ENCODE measurements at places on chromosomes 3 and 15.

DNA sequence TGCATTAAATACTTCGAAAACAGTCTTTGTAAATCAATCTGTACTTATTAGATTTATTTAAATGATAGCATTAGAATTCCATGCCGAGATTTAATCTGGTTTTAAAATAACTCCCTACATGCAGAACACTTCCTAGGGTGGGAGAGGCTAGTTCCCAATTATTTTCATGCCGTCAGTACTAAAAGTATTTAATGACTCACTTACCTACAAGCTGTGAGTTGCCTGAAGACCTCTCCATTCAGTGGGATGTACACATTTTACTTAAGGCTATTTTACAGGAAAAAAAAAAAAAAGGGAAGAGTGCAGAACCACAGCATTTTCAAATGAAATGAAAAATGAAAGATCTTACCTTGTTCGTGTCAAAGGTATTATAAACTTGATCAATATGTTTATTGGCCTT lies 469 bp downstream of the GUCA1C start:
- no peak for DNase-seq

GRCh38 chr3:155435821-155436220 lies 142.3 kb upstream of the STRIT1 start:
- DNase-seq: no peak

GRCh38 chr3:43870120-43870519 lies 179.4 kb downstream of the ABHD5 start:
- DNase-seq: no peak

- DNase-seq: no peak
Observed at GRCh38 chr3:102224171-102224570, 210.6 kb upstream of the ZPLD1 start.

DNA sequence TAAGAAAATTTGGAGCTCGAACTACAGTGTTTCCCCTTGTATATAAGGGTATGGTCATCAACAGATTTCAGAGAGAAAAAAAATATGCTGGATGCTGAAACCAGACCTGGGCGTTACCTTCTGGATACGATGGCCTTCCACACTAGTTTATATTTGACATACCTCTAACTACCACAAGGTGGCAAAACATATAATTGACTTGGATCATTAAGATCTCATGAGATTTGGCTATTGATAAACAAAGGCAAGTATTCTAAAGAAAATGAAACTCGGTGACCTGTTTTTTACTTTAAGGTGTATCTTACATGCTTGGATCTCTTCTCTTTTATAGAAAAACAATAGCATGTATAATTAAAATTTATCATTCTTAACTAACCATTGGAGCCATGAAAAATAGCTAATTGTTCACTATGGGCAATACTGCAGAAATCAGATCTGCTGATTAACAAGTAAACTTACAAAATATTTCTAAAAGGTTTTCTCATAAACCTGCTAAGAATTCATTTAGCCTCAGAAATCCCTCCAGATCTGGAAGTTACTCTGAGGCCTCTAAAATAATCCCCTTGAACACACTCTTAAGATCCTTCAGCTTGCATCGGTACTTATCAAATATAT lies 300.6 kb upstream of the KCNH8 start:
- no peak for DNase-seq

DNA sequence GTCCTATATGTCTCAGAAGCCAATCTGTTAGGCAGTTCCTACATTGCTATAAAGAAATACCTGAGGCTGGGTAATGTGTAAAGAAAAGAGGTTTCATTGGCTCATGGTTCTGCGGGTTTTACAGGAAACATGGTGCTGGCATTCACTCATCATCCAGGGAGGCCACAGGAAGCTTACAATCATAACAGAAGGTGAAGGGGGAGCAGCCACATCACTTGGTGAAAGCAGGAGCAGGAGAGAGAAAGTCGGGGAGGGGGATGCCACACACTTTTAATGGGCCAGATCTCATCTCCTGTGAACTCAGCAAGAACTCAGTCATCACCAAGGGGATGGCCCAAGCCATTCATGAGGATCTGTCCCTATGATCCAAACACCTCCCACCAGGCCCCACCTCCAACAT lies 9.1 kb downstream of the SLC49A4 start:
- no peak for DNase-seq

- no peak for DNase-seq
Observed at GRCh38 chr3:34248352-34248751, 449.9 kb downstream of the PDCD6IP start.

DNA sequence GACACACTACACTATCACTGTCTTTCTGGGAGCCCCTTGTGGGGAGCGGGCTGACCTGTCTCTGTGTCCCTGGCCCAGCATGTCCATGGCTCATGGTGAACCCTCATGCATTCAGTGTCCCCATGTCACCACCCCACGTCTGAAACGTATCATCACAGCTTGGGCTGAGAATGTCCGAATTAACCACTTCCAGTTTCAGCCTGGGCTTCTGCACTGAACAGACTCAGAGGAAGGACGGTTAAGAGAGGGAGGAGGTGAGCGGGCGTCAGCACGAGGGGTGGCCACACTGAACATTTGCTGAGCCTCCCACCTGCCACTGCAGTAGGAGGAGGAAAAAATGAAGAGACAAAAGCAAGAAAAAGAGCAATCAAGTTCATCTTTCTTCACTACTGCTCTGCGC lies 30.5 kb downstream of the ATP2B2 start:
- no peak for DNase-seq

GRCh38 chr3:38314112-38314763 lies 32.1 kb downstream of the SLC22A14 start:
- no peak for DNase-seq

- DNase-seq: no peak
Observed at GRCh38 chr3:39287216-39288164, 7.7 kb upstream of the CX3CR1 start.

DNA sequence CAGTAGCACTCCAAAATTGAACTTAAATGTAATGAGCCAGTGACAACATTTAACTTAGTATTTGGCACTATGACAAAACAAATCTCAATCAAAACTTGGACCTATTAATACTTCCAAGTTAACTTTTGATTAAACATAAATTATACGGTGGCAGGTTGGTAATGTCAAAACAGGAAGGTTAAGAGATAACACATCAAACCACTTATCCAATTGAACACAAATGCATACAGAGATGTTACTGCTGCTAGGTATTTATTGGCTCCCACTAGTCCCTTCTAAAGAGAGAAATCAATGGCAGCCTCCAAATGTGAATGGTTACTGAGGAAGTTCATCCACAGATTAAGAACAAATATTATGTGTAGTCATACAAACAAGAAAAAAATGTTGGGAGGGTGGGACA lies 1.8 kb downstream of the GSK3B start:
- no peak for DNase-seq

DNA sequence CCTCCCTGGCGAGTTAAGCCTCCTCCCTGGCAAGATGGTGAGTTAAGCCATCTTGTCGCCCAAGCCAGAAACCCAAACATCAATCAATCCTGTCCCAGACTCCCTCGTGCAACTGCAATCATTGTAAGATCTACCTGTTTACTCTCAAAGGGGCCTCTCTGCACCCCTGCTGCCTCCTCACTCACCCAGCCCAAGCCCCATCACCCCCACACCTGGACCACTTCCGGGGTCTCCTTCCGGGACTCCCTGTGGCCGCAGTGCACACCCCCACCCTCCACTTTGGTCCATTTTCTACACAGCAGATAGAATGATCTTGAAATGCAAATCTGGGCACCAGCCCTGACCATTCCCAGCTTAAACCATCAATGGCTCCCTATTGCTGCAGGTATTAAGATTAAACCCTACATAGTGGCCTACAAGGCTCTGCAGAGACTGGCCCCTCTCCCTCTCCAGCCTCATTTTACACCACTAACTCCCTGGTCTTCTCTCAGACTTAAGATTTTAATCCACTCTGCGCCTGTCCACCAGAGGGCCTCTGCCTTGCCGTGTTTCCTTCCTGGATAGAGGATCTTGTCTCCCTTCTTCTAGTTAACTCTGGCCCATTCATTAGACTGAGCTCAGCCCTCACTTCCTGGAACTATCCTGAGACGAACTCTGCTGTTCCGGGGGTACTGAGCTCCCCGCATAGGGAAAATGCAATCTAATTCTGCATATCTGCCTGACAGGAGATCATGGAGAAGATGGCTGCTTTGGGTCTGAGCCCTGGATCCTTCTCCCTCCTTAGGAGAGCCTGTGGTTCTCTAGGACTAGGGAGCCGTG lies 41.9 kb upstream of the SLC6A1 start:
- no peak for DNase-seq

DNA sequence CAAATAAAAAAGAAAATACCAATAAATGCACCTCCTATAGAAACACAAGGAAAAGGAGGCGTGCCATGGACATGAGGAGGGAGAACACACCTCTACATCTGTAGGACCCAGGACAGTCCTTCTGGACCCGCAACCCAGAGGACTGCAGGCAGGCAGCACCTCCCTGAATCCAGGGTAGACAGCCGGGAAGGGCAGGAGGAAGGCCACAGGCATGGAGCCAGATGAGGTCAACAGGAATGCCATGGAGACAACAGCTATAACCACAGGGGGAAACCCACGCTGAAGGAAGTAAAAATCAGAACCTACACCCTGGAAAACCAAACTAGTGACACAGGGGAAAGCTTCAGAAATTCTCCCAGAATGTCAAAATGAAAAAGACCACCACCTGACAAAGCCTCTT lies 248.8 kb upstream of the NSMCE3 start:
- no peak for DNase-seq

GRCh38 chr3:194953291-194953690 lies 267.6 kb downstream of the FAM43A start:
- no peak for DNase-seq

DNA sequence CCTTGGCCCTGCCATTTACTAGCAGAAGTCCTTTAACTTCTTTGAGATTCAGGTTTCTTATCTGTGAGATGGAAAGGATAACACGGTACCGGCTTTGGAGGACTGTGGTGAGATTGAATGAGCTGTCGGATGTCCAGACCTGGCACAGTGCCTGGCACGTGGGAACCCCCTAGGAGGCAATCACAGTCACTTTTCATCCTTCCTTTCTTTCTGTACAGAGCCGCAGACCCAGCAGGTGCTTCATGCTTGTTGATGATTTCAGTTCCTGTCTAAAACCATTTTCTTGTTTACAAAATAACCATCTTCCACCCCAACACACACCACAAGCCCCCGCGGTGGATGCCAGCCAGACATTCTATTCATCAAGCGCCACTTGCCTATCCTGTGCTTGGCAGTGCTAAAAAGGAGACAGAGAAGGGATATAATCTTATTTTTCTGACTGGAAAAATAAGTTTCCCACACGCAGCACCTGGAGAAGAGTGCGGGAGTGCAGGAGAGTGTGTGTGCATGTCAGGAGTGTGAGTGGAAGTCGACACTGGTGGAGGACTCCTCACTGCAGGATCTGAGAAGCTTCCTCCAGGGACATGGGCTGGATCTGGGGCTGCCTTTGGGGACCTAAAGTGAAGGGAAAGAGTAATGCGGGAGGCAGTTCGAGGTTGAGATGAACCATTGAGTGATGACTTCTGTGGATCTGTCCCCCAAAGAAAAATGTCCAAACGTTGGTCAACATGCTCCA lies 85.7 kb downstream of the ST6GAL1 start:
- DNase-seq: no peak

- DNase-seq: no peak
Observed at GRCh38 chr3:114864970-114865369, 282.1 kb downstream of the ZBTB20 start.

DNA sequence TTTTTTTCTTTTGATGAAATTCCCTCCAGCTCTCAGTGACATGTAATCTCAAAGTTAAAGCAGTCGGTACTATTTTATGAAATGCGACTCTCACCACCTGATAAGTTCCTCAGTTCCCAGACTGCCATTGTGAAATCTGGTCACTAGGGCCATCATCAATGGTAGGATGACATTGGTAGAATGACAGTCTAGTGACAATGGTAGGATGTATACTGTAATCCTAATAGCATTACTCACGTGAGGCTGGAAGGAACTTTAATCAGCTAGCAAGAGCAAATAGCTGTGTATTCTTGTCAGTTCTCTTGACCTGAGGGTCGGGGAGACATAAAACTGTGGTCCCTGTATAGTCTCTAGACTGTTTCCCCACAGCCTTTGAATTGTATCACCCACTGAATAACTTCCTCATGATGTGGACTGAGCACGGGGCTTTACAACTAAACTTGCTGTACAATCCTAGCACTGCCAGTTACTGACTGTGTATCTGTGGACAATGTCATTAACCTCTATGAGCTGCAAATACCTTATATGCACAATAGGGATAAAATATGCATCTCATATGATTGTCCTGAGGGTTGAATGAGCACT lies 23.2 kb downstream of the TRAT1 start:
- no peak for DNase-seq

DNA sequence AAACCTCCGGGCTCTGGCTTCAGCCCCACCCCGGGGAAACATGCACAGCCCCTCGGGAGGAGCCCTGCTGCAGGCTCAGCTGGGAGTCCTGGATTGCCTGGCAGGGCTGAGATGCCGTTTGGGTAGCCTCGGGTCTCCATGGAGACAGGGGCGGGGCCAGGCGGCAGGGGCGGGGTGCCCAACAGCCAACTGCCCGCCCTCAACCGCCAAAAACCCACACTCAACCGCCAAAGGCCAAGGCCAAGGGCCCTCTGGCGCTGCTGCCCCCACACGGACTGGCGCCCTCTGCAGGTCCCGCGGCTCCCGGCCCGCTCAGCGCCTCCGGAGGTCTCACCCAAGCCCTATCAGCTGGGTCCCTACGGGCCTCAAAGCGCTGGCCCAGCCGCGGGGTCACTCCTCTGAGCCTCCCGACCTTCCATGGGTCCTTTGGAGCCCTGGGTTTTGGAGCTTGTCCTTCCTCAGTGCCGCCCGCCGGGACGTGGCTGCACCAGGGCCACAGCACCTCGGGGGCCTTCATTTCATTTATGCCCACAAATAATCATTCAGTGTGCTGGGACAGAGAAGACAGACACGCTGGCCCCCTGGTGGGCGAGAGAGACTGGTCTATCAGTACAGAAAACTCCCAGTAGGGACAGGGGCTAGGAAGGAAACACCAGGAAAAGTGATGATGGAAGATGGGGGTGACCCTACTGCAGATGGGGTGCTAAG lies 33.5 kb upstream of the ACAD9 start:
- peak; percentile 23 for DNase-seq

DNA sequence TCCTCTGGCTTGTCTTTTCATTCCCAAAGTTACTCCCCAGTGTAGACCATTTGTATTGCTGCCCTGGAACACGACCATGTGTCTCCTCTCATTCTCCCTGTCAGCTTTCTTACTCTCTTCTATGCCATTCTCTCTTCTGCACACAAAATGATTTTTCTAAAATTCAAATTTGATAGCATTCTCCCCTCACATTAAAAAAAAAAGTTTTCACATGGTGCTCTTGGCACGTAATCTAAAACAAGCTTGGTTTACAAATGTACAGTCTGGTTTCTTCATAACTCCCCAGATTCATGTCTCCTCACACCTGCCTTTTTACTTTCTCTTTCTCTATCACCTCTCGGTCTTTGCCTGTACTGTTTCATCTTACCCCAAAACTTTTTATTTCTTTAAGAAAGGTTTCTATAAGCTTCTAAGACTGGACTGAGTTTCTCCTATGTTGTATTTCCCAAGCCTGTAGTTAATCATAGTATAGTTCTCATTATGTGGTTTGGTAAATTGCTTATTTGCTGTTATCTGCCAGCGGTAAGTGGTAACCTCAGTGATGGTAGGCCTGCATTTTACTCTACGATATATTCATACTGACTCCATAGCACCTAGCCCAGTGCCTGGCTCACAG lies 31.2 kb downstream of the BCHE start:
- DNase-seq: no peak

Measured in NCI-H187 (cell line).